CD8-positive, alpha-beta T cell (primary cell): ENCODE measurements at places on chromosomes 5 and 9.

DNA sequence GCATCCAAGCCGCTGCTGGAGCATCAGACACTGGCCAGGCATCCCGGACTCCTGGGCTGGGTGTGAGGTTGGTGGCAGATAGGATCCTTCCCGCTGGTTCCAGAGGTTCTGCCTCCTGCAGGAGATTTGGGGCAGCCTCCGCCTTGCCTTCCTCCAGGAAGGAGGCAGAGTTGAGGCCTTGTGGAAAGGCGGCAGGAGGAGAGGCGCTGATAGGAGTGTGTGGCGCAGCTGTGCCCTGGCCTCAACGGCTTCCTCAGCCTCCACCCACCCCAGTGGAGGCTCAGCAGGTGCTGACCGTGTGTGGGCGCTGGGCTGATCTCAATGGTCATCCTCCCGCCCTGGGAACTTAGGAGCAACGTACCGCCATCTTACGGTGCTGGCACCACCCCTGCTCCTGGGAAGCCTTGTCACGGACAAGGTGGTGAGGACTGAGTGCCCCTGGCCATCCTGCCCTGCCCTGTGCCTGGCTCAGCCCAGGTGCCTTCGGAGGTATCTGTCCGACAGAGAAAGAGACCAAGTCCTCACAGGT is 10.2 kb downstream of the NCS1 start:
- no peak for DNase-seq

GRCh38 chr5:24363789-24364481 is 280.8 kb downstream of the CDH10 start:
- no peak for DNase-seq

DNA sequence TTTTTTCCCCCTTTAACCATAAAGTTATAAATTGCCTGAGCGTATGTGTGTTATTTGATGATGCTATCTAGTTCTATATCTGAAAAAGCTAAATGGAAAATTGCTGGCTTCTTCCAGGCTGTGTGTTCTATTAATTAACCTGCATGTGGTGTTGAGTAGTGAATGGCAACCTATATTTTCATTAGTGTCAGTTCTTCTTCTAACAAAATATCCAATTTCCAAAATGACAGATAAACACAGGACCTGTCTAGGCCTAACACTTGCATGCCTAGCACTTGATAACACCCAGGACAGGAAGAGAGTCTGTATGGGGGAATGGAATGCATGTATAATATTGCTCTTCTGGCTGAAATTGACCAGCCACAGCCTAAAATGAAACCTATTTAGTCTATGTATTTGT is 91.7 kb downstream of the CD180 start:
- DNase-seq: no peak

DNA sequence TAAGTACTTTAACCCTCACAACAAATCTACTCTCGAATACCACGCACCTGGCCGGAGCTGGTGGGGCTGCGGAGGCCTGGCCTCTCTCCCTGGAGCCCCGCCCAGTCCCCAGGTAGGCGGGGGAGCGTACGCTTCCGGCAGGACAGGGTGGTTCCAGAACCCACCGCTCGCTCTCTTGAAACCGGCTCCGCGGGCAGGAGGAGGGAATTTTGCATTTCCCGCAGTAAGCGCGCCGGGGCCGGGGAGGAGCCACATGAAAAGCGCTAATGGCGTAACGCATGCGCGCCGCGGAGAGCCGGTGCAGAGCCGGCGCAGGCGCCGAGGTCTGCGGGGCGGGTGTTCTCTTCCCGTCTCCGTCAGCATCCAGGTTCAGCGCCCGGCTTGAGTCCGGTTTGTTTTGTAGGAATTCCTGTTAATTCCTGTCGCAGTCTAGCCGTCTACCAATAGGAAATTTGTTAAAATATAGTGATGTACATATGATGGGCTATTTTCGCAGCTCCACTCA is 20.8 kb downstream of the CAVIN4 start:
- DNase-seq: peak; percentile 79

- DNase-seq: no peak
These were observed 11.7 kb downstream of the CER1 start for GRCh38 chr9:14710804-14711203.

DNA sequence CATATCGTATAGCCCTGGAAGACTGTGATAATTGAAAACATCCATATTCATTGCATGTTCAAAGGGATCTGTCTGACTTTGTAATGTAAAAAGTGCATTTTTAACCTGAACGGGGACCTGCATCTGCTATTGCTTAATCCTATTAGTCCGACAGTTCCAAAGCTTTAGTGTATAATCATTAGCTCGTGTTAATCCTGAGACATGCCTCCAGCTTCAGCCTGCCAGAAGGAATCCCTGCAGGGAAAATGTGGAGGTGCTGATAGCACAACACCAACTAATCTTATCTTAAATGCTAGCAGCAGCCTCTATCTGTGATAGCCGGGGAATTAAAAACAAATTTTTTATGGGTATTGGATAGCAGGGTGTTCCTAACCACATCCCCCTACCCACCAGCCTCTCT is 495.2 kb downstream of the TLE4 start:
- DNase-seq: no peak

DNA sequence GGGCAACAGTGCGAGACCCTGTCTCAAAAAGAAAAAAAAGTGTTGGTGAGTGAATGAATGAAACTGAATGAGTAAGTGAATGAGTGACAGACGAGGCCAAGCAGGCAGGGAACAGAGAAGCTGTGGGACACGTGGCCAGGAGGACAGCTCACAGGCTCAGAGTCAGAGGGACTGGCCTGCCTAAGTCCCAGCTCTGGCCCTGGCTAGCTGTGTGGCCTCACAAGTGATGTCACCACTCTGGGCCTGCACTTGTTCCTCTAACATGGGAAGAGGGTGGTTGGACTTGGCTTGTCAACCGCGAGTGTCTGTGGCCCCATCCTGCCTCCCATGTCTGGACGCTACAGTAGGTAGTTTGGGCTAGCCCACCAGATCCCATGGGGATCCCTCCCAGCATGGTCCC is 4.7 kb upstream of the PLPP7 start:
- DNase-seq: no peak

DNA sequence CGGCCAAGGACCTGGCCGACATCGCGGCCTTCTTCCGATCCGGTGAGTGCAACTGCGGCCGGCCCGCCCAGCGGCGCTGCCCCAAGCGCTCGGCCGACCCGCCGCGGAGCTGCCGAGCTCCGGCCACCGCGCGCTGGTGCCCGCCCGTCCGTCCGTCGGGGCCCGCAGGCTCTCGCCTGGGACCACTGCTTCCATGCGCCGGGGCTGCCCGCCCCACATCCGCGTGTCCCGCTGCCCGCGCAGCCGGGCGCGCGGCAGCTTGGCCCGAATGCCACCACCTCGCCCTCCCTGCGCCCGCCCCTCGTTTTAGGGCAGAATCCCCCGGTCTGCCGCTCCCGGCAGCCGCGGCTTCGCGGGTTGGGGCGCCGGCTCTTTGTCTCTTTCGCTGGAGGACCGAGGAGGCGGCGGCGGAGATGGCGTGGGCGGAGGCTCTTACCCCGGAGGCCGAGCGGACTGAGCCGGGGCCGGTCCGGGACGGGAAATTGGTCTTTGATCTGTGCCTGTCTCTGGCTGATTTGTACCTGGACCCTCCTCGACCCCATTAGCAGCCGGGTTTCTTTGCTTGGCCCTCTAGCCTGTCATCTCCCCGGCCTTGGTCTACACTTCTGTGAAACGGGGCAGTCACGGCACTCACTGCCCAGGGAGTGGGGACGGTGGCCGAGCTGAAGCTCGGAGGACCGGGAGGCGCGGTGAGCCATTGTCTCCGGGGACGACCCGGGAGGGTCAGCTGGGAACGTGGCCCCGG is 871 bp downstream of the TRIO start:
- no peak for DNase-seq

DNA sequence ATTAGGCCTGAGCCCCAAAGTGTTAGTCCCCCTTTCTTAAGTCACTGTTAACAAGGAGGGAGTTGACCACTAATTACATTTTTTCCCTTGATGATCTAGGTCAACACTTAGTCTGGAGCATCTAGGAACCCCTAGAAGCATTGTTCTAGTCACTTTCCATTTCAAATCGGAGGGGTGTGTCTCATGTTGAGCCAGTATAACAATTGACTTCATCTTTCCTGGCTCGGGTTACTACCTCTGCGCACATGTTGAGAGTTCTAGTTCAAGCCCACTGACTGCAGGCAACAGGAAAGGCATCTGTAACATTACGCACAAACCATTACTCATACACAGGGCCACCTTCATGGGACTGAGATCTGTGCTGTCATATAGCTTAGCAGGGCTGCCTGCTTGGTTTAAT is 164.9 kb downstream of the NTRK2 start:
- DNase-seq: no peak

DNA sequence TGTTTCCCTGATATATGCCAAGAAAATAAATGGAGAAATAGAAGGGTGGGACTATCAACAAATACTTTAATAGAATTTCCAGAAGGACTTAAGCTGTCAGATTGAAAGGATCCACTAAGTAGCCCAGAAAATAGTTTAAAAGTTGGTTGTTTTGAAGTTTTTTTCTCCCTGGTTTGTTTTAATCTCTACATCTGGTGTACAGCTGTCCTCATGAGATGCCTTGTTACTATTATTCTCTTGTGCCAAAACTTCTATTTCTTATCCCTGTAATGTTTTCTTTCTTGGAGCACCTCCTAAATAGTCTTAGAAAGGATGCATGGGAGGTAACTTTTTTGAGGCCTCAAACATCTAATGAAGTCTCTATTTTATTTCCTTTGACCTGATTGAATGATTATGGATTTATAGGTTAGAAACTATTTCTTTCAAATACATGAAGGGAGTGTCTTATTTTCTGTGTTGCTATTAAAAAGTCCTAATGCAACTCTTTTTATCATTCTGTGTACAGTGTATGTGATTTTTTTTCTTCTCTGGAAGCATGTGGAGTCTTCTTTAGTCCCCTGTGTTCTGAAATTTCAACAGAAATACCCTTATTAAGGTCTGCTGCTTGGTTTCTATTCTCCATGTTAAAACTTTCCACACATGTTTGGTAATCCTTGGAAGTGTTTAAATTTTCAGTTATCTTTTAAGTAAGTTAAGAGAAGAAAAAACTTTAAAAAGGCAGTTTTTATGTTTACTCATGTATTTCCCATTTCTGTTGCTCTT is 140.0 kb upstream of the CDKN2B start:
- no peak for DNase-seq

- no peak for DNase-seq
These were observed 45.3 kb upstream of the CDK5RAP2 start for GRCh38 chr9:120625222-120625621.

DNA sequence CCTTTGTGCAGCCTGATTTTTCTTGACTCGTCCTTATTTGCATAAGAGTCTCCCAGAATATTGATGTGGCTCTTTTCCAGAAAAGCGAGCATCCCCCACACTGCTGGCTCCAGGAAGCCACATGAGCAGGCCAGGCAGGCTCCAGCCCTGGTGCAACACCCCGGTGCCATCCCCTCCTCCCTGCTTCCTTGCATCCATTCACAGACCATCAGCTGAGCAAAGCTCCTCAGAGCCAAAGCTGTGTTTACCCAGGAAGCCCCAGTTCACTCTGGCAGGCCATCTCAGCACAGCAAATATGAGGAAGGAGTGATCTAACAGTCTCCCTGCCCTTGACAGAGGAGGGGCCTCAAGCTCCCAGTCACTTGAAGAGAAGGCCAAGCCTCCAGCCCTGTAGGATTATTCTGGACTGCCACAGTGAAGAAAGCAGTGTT is 34.4 kb downstream of the INSYN2B start:
- DNase-seq: no peak

DNA sequence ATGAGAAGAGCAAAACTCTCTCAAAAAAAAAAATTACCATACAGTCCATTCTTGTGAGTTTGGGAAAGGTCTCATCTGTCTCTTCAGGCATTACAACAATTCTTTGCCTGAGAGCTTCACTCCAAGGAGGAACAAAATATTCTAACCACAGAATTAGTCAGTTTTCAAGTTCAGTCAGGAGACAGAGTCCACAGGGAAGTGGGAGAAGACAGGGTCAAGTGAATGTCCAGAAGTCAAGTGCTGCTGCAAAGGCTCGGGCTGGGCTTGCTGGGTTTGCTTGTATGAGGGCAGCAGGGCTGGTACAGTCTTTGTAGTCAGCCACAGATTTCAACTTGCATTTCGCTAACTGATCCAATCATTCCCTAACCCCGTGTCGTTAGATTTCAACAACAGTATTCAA is 17.6 kb upstream of the HEXB start:
- DNase-seq: no peak

- DNase-seq: no peak
These were observed 23.2 kb downstream of the ABO start for GRCh38 chr9:133251773-133252172.

DNA sequence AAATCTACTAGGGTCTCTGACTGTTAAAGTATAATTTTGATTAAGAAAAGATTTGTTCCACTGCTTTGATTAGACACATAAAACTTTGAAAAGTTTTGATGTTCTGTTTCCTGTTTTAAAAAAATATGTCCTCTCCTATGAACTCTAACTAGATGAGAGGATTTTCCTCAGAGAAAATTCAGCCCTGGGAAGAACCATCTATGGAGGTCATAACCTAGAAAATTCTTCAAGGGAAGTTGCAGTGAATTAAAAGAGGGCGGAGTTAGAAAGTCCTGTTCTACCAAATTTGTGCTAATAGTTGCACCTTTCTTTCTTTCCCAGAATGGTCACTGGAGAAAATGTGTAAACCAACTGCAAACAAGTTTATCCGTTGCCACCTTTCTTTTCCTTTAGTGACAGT is 27.7 kb downstream of the PIK3R1 start:
- DNase-seq: no peak

DNA sequence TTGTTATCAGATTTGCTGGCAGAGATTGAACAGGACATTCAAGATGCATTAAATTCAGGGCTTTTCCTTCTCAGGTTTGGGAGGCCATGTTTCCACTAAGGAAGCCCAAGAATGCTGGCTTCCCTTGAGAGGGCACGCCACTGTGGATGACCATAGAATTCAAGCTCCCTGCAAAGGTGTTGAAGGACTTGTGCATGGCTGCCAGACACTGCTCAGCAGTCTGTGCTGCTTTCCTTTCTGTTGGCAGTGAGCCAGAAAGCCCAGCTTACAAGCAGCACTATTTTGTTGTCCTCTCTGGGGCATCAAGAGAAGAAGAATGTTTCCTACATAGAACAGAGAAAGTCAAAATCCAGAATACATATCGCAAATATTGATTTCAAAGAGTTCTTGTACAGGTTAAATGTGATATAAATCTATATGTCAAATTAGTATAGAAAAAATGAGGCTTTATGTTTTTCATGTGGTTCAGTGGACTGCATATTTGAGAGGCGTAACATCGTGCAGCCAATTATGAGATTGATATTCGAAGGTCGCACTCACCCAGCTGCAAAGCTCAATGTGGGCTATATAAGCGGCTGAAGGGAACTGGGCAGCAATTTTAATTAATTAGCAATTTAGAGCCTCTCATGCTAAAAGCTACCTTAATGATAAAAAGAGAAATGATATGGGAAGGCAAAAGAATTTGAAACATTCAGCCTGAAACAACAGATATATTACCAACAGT is 103.1 kb upstream of the ISL1 start:
- no peak for DNase-seq
